ENCODE measurements at places on chromosomes 5 and 9.

DNA sequence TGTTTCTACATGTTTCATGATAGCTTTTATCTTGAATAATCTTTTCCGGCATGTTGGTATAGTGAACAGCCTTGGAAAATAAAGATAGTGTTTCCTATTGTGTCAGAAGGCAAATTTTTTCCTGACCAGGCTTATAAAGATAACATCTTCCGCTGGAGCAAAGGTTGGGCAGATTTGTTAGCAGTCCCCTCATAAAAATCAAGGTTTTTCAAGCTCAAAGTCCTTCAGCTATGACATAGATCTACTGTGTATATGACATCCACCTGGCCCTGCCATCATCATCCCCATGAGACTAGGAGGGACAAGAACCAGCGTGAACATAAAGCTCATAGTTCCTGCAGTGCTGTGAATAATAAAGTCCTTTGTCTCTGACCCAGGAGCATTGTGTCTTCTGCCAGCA is 30.4 kb upstream of the OTULINL start:
- no peak for DNase-seq

- no peak for DNase-seq
Measured at GRCh38 chr5:97547430-97547829, 364.4 kb upstream of the RIOK2 start.

DNA sequence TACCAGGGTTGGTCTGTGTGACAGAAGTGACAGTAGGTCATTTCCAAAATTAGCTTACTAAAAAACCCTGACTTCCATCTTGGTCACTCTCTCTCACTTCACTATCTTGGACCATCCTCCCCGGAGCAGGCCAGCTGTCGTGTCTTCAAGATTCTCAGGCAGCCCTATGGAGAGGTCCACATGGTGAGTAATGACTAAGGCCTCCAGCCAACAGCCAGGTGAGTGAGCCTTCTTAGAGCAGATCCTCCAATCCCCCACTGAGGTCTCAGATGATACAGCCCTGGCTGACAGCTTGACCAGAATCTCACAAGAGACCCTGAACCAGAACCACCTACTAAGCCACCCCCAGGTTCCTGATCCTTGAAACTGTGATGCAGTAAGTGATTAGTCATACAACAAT is 92.0 kb downstream of the DCP2 start:
- no peak for DNase-seq

- DNase-seq, result no peak
Measured at GRCh38 chr9:136251264-136252115, 5.9 kb upstream of the QSOX2 start.

DNA sequence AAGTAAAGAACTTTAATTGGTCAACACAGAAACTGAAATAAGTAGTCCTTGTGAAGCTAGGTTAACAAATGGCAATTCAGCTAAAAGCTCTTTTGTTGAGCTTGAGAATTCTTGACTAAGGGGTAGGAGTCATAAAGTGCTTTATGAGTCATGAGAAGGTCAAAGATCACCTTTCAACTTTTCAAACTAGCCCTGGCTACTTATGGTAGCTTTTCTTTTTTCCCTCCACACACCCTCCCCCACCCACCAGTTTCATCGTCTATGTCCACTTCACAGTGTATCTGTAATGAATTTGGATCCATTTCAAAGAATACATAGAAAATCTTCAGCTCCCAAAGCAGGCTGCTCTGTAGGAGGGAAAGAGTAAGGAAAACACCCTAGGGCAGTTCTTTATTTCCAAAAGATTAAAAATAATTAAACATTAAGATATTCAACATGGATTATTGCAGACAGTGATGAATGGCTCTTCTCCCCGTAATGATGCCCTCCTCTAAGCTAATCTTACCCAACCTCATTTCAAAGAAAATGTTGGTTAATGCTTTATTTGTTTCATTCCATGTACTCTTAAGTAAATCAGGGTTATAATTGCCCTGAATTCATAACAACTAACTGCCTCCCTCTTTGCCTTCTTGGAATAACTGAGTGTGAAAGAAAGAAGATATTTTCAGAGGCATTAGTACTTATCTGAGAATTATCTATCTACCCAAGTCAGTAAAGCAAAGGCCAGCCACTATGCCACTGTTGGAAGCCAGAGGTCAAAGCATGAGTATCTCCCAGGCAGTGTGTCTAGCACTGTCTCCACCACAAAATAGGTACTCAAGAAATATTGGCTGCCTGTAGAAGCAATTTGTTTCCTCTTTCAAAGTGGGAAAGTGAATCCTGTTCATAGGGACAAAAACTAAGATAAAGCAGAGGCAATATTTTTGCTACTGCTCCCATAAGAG is 290.6 kb downstream of the PIK3R1 start:
- no peak for DNase-seq

DNA sequence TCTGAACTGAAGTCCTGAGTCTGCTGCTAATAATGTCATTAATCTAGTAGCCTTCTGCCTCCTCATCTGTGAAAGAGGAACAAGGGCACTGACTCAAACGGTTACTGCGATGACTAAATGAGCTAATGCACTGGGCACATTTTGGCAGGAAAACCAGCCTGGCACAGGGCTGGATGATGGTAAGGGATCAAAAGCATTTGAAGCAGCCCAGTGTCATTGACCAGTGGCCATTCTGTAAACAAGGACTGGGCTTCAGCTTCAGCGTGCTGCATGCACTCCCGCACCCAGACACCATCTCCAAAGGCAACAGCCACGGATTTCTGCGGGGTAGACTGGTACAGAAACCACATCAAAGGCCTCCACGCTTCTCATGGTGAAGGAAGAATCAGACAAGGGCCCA is 8.0 kb downstream of the GCNT4 start:
- DNase-seq, result no peak

GRCh38 chr9:137317718-137318511 is 15.8 kb upstream of the NRARP start:
- DNase-seq, result no peak

- no peak for DNase-seq
Measured at GRCh38 chr5:45617859-45618416, 78.2 kb downstream of the HCN1 start.

DNA sequence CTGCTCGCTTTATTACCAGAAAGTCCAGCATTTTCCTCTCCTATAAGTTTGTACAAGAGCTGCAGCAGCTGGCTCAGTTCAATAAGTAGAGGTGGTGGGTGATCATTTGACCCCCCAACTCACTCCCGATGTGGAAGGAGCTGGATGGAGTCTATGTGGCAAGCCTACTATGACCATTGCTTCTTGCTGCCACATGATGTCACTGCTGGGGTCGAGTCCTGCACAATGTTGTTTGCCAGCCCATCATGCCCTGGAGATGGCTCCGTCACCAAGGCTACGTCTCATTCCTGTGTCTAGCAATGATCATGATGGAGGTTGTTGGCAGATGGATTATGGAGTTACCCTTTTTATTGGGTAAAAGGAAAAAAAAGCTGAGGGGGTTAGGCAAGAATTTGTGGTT is 266.3 kb downstream of the PSAT1 start:
- no peak for DNase-seq

DNA sequence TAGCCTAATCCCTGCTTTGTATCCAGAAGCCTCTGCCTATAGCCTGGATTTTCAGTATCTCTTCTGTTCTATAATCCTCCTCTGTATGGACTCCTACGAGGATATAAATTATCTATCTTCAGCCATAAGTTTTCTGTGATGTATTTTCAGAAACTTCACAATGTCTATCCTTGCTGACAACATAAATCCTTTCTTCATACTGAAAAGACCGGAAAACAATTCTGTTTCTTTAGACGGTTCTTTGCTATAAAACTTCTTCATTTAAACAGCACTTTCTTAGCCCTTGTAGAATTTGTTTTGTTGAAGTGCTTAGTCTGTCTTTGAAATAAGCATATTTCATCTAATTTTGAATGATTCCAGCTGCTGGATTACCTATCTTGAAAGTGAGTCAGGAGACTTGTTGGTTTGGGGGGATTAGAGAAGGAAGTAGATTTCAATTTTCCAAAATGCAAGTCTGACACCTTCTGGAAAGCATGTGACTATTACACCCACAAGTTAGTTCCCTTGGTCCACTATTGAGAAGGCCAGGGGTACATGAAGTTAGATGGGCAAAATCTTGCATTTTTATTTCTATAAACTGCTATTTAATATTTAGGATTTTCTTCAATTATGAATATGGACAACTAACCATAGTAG is 96.3 kb upstream of the RANBP3L start:
- DNase-seq, result no peak

GRCh38 chr9:107345327-107345726 is 62.2 kb downstream of the RAD23B start:
- no peak for DNase-seq

GRCh38 chr5:106584268-106584667 is 1086.5 kb downstream of the EFNA5 start:
- no peak for DNase-seq

- no peak for DNase-seq
Measured at GRCh38 chr9:14018081-14018480, 295.9 kb downstream of the NFIB start.

DNA sequence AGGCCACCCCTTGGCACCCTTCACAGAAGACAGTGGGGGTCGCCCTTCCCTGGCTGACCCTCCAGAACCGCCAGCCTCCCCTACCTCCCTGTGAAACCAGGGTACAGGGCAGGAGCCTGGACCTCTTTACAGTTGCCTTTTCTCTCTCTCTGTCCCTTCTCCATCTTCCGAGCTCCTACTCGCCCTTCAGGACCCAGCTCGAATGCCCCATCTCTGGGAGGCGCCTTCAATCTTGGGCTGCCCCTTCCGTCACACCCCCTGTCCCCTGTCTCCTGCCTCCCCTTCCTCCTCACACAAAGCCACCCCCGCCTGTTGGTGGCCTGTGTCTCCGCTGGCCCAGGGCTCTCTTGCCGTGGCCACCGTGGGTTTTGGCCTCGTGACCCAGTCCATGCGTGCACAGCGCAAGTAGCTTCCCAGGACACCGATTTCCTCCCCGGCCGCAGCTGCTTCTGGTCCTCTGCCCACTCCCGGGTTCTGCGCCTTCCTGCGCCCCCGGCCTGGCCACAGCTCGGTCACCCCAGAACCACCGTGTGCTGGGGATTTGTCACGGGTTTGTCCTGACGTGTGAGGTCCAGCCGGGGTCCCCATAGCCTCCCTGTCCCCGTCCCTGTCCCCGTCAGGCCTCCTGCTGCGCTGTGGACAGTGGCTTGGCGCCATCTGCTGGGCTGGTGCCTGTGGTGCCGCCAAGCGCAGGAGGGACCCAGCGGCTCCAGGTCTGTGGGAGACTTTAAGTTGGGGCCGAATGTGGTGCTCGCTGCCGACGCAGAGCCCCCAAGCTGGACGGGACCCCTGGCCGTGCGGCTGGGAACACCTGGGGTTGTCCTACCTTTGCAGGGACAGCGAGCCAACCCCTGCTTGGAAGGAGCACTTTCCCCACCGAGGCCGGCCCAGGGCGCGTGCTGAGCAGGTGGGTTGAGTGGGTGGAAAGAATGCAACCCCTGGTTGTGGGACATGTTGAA is 4.0 kb upstream of the TMEM250 start:
- peak; percentile 90 for DNase-seq

DNA sequence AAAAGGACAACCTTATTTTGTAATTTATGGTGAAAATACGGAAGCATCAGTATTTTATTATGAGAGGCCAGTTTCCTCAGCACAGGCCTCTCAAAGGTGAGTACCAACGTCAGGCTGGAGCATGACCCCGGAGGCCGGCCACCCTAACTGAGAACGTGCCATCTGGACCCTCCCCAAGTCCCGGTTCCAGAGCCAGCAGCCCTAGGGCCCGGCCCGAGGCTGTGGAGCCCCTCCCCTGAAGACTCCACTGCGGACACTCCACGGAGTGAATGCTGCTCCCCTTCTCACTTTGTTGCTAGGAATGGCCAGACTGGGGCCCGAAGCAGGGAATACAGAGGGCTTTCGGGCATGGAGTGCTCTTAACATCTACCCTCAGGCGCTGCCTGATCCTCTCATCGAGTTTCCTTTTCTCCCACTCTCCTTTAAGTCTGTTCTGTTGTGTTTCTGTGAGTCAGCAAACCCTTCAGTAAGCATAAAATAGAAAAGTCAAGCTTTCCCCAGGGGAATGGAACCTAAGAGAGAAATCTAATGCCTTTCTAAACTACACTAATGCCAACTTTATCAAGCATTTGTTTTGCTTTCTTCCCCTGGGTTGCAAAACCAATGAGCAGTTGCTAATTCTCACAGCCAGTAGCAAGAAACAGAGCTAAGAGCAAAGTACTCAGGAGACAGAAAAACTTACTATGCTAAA is 4.5 kb downstream of the BRD9 start:
- no peak for DNase-seq

DNA sequence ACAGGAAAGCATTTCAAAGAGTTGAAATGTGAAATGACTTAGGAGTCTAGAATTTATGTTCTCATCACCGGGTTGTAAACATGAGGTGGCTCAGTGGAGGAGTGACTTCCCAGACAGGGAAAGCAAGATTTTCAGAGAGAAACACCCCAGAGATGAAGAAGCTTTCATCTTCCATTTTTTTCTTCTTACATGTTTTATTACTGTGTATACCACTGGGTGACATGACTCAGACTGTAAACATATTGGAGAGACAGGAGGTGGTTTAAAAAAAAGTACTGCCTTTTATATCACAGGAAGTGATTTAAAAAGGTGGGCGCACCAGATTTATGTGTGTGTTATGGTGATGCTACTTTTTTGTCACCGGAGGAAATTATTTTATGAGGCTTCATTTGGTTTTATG is 209.1 kb upstream of the TUT7 start:
- no peak for DNase-seq

DNA sequence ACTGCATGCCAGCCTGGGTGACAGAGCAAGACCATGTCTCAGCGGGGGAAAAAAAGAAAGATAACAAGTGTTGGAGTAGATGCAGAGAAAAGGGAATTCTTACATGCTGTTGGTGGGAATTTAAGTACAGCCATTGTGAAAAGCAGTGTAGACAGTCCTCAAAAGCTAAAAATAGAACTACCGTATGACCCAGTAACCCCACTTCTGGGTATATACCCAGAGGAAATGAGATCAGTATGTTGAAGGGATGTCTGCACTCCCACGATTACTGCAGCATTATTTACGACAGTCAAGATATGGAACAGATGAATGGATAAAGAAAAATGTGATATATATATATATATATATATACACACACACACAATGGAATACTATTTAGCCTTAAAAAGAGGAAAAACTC is 225.3 kb upstream of the SLC24A2 start:
- no peak for DNase-seq

- no peak for DNase-seq
Measured at GRCh38 chr5:91538179-91538578, 155.1 kb upstream of the ARRDC3 start.

DNA sequence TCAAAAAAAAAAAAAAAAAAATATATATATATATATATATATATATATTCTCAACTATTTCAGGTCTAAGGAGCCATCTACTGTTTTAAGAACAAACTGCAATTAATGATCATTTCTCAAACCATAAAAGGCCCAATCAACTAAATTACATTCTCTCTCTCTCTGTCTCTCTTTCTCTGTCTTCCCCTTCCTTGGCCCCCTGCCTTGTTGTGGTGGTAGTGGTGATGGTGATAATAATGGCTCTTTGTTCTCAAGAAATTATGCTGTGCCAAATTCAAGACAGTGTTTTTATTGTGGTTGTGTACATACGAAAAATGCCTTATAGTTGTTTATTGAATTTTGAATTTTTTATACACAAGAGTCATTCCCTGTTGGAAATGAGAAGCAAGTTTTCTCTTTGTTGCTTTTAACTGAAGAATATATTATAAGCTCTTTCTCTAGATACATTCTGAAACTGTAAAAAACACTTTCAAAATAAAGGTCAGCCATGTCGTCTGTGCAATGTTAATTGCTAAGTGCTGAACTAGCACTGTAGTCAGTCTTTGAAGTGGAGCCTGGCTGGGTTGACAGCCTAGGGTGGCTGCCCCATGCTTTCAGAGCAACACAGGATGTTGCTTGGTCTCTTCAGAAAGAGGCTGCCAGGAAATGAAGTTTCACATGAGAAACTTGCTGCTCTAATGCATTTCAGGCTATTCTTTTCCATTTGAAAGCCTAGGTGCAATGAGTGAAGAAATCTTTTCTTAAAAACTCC is 96.0 kb downstream of the HINT1 start:
- DNase-seq, result no peak

- DNase-seq, result no peak
Measured at GRCh38 chr9:131227959-131228460, 48.3 kb downstream of the FAM78A start.
